Aorta (tissue), 5 donors: ENCODE measurements at places on chromosomes 4 and X.

DNA sequence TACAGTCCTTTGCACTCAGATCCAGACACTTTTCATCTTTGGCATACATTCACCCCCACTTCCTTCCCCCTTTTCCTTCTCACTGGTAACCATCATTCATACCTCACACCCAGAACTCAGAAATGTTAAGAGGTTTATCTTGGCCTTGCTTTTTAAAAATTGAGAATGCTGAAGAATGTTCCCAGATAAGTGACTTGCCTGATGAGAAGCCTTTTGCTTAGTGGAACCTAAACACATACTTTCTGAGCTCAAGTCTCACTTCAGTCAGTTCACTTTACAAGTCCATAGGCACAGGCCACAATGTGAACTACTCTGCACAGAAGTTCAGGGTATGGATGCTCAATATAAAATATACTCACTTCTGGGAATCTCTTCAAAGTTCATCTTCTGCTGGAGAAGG, 129.4 kb downstream of the GRIA3 start:
- no peak for DNase-seq

GRCh38 chr4:9919047-9919446, 102.2 kb downstream of the SLC2A9 start:
- DNase-seq, result no peak

- no peak for DNase-seq
Observed at GRCh38 chr4:14247767-14248166, 620.2 kb upstream of the BOD1L1 start.

- no peak for DNase-seq
Observed at GRCh38 chr4:62656006-62656405, 1455.9 kb downstream of the ADGRL3 start.

DNA sequence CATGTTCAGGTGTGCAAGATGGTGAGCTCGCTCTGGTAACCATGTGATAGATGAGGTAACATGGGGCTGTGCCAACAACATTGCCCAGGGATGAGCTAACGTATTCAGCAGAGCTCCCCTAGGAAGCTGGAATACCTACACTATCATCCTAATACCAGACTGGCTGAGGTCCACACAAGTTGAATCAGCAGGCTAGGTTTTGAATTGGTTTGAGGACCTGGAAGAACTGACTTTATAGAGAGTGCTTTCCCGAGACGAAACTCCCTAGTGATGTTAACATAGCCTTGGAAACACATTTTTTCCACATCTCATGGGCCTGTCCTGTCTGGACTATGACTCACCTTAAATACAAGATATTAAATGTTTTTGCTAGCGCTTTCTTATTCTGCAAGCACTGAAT, 56.7 kb downstream of the IGFBP7 start:
- peak; percentile 54 for DNase-seq

DNA sequence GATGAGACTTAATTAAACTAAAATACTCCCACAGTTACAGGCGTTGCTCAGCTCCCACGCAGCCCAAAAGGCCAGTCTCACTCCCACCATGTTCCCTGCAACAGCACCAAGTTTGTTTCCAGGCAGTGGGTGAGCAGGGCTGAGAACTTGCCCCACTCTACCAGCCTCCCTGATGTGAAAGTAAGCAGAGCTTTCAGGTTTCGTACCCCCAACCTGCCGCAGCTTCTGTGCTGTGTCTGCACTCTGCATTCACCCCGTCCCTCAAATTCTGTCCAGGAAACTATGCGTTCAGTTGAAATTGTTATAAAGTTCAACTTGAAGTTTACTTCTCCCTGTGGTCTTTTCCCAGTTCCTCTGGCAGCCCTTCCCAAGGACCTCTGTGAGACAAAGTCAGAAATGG, 17.2 kb downstream of the GLUD2 start:
- DNase-seq, result no peak

GRCh38 chr4:15354371-15355297, 73.2 kb upstream of the C1QTNF7 start:
- no peak for DNase-seq
